Stimulated activated CD4-positive, alpha-beta T cell treated with anti-CD3 and anti-CD28 coated beads, Interleukin-1b, Interleukin-23, amount 100 ng/mL, for 4 hours (primary cell): ENCODE measurements at places on chromosomes 2 and 18.
A peak's percentile ranks its signal among the peaks of the same experiment; 100 is the strongest.

GRCh38 chr18:71450257-71450656 is 1093.9 kb downstream of the CBLN2 start:
- DNase-seq, result no peak

- DNase-seq, result no peak
These were observed 14.9 kb upstream of the B3GNT2 start for GRCh38 chr2:62180975-62181374.

DNA sequence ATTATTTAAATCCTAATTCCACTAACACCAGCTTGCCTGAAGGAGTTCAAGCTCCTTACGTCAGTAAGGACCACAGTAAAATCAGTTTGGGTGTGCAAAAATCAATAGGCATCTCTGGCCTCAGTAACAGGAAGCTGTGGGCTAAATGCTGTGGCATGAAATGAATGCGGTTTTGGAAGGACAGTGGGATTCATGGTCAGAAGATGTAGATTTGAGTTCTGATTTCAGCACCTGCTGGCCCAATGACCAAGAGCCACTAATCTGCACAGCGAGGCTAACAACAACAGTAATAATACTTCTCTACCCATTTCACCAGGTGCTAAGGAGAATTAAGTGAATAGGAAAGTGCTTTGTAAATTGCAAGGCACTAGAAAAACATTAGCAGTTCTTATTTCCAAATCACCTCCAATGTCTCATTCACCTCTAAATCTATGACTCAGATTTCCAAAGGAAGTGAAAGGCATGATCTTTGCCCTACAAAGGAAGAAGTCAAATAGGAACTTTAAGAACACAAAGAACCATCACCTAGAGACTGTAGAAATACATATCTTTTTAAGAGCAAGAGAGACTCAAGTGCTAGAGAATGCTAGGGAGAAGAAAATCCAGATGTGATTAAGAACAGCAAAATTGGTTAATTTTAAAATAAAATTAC is 172.6 kb downstream of the ANKRD44 start:
- no peak for DNase-seq

DNA sequence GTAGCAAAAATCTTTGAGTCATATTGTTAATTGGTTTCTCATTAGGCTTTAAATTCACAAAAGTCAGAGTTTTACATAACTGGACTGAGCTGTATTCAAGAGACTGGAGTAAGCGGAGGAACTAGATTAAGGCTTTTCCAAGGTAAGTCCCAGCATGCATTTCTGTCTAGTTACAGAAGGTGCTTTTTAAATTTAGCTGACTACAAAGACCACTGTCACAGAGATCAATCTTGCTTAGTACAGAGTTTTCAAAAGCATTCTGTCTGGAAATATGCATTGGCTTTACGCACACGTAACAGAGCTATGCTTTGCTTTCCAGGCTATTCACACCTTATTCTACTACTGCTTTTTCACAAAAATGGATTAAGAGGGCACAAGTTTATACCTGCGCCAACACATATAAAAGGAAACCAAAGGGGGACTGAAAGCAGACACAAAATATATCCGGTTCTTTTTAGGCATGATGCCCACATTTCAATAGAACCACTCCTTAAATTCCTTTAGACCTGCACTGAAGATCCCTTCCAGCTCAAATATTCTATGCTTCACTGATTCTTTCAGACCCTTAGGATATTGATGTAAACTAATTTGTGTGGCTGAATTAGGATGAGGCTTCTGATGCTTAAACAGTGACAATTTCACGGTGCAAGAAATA is 560.7 kb upstream of the CRIM1 start:
- DNase-seq, result no peak

GRCh38 chr18:58051765-58052460 is 7.9 kb downstream of the NEDD4L start:
- no peak for DNase-seq

GRCh38 chr18:9792565-9793245 is 84.6 kb downstream of the RAB31 start:
- DNase-seq, result no peak

DNA sequence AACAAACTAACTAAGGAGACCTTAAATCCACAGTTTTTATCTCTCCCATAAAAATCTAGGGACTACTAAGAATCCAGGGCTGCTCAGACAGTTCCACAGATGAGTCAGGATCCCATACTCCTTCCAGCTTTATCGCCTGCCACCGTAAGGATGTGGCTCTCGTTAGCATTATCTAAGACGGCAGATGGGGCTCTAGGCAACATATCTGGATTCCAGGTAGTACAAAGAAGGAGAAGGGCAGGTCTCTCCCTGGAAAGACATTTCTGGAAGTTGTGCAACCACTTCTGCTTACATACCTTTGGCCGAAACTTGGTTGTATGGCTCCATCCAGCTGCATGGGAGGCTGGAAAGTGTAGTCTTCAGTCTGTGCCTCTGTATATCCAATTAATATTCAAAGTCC is 149.4 kb downstream of the SP3 start:
- DNase-seq, result no peak

GRCh38 chr18:489244-490023 is 11.1 kb downstream of the COLEC12 start:
- DNase-seq, result no peak

- DNase-seq, result no peak
These were observed 75.5 kb downstream of the GULP1 start for GRCh38 chr2:188367164-188367563.

DNA sequence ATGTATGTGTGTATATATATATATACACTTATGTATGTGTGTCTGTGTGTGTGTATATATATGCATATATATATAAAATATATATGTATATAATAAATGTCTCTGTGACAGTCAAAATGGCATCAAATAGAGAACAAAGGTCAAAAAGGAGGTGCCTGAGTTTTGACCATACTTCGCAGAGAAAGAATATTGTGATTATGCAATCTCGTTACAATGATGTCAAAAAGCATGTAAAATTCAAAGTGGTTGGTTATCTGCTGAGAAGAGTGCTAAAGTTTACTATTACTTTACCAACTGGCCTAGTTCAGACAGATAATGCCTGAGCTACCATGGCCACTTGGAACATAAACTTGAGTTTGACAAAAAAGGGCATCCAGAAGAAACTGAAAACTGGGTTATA is 375.0 kb downstream of the NBAS start:
- DNase-seq, result no peak

- DNase-seq, result no peak
These were observed 2.5 kb upstream of the ASIC4 start for GRCh38 chr2:219511547-219512325.

GRCh38 chr18:12014521-12015415 is 33.5 kb downstream of the IMPA2 start:
- DNase-seq, result no peak

GRCh38 chr2:203175371-203175770 is 63.4 kb upstream of the CYP20A1 start:
- DNase-seq, result no peak

DNA sequence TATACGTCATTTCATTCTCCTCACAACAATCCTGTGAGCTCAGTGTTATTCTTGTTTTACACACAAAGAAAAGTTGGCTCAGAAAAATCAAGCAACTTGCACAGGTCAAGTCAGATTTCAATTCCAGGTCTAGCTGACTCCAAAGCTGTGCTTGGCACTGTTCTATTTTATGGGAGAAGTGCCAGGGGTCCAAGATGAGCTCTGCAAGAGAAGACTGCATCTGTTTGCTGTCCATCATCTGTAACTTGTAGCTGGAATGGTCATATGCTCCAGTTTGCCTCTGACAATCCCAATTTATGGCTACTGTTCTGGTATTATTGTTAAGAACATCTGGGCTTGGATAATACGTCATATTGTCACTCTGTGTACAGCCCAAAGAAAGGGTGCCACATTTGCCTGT is 28.9 kb downstream of the KCNF1 start:
- DNase-seq, result no peak

DNA sequence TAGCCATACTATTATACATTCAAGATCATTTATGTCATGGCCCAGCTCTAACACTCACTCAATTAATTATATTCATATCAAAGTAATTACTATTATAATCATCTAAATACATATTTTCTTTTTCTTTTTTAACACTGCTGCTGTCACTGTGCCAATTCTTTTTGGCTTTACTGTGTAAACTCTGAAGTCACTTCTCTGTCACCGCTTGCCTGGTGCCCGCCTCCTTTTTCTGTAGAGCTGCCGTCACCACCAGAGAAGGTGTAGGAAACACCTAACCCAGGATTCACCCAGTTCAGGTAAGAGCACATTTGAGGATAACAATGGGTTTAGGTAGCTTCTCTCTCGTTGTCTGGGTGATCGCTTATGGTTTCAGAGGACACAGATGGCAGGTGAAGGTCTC is 93.3 kb downstream of the AOX1 start:
- no peak for DNase-seq

DNA sequence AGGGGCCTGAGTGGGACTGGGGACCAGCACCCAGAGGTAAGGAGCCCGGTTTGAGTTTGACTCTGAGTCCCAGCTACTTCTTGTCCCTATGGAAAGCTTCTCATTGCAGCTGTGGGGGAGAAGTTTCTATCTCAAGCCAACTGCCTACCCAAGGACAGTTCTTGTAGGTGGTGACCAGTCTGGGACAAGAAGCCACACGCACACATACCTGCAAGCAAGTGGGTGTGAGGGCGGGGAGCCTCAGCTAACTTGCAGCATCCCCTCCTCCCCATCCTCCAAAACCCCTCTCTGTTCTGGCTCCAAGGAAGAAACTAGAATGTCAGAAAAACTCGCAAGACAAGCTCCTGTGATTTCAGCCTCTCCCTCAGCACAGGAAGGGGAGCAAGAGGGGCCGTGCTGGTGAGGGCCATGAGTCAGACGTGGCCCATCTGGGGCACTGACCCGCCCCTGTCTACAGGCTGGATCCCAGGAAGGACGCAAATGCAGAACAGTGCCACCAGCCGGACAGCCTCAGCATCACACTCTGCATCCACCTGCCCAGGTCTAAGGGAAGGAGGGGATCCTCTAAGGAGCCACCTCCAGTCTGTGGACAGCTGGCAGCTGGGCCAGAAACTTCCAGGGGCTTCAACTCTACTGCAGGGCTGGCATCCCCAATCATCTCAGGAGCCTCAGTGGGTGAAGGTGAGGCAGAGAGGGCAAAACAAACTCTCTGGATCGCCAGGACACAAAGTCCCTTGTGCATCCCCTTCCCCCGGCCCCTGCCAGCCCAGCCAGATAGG is 103.4 kb downstream of the TNS1 start:
- DNase-seq, result no peak

GRCh38 chr2:15271276-15271675 is 289.9 kb downstream of the NBAS start:
- no peak for DNase-seq

DNA sequence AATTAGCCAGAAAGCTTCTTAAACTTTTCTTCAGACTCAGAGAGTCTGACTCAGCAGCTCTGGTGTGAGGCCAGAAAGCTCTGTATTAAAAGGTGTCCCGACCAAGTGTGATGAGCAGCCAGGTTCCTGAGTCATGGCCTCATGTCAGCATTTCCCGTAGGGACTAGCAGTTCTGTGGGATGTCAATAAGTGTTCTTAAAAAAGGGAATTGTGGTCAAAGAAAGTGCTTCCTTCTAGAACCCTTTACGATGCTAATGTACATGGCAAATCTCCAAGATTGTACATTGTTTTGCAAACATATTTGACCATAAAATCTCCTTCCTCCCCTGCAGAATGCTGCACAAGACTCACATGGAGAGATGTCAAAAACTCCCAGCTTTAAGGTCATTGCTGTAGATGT is 80.1 kb downstream of the PLA2R1 start:
- no peak for DNase-seq

DNA sequence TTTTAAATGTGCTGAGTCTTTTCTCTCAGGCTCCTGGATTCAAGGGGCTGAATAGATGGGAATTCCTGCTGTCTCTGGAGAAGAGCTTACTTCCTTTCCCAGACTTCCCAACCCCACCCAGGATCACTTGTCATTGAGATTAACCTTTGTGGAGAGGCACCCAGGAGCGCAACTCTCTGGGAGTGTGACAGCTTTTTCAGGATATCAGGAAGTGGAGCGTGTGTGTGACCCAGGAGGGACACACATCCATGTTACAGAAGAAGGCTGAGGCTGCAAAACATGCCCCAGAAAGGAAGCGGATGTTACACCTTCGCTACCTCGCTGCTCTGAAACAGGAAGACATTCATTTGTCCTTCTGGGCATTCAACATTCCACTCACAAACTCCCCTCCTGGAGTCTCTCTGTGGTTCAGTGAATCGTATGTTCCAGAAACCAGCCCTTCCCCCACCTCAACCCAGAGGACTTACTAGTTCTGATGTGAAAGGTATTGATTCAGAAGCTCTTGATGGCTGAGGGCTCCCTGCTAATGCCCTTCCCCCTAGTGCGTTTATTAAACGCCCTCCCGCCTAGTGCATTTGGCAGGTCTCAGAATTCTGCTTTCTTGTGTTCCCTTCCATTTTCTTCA is 523.9 kb downstream of the TNS1 start:
- no peak for DNase-seq

GRCh38 chr2:201151127-201151981 is 31.6 kb upstream of the CASP10 start:
- DNase-seq, result no peak

GRCh38 chr2:166372046-166372445 is 3.7 kb downstream of the SCN9A start:
- no peak for DNase-seq

GRCh38 chr18:58225101-58225500 is 181.1 kb downstream of the NEDD4L start:
- DNase-seq, result peak; percentile 5

GRCh38 chr2:125857971-125858794 is 797.8 kb upstream of the GYPC start:
- DNase-seq, result no peak

DNA sequence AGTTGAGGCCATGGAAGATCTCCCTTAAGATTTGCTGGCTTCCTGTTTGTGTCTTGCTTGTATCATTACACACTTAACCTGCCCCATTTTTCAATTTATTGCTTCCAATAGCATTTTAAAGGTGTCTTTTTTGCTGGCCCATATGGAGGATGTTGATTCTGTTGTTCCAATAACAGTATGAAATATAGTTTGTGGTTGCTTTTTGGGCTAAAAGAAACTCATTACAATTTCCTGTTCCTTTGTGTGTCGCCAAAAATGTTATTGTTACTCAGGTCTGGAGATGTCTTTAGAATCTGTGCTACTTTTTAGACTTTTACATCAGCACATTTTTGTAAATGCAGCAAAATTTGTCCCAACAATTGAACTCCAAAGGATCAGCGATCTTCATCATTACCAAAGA is 234.0 kb upstream of the ITGA4 start:
- no peak for DNase-seq

DNA sequence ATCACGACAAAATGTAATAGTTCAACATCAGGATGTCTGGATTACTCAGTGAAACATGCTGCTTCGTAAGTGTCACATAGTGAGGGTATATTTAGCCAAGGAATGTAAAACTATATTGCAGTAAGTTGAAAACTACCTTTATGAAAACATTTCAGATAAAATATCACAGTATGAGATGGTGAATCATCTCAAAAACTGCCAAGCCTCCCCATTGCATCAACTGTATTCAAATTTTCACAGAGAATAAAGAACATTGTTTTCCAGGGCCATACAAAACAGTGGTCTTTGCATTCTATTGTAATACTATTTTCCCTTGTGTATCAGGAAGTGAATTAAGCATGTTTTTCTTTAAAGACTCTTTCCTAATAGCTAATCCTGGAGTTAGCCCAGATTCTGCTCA is 47.6 kb upstream of the MSTN start:
- DNase-seq, result no peak
